NCI-H2171 treated with DMSO at 0.1 percent for 48 hours (cell line): ENCODE measurements at places on chromosomes 2 and 18.

DNA sequence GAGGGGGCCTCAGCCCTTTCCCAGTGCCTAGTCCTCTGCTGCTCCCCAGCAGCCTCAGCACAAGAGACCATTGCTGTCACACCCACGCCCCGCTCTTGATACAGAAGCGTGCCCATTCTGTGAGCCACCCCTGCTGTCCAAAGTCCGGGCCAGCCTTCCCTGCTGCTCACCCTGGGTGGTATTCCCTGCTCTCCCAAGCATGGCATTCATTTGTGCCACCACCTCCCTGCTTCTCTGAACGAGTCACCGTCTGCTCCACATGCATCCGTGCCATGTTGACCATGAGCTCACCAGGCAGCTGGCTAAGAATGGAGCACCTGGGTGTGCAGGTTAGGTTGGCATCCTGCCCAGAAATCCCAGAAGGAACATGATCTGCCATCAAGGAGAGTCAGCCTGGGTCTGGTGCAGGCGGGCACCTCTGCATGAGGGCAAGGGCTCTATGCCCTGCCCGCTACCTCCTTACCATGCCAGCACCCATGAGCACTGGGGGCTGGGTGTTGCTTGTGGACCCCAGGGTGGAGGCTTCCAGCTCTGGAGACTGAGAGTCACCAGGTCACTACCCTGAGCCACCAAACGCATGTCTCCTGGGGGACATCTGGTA, 63.0 kb downstream of the TWIST2 start:
- peak; percentile 74 for DNase-seq

DNA sequence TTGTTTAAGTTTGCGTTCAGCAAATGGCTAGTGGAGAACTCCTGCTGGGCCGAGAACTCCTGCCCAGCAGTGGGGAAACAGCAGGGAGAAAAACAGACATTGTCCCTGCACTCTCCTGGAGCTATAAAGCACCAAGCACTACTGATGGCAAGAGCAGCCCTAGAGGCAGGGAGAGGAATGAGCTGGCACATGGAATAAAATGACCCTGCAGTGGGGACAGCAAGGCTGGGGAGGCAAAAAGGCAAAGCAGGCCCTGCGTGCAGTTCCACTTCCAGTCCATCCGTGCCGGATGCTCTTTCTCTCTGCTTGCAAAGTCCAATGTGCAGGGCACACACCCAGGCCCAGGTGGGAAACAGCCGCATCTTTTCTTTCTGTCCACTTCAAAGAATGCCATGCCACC, 415.5 kb downstream of the LRATD1 start:
- no peak for DNase-seq

DNA sequence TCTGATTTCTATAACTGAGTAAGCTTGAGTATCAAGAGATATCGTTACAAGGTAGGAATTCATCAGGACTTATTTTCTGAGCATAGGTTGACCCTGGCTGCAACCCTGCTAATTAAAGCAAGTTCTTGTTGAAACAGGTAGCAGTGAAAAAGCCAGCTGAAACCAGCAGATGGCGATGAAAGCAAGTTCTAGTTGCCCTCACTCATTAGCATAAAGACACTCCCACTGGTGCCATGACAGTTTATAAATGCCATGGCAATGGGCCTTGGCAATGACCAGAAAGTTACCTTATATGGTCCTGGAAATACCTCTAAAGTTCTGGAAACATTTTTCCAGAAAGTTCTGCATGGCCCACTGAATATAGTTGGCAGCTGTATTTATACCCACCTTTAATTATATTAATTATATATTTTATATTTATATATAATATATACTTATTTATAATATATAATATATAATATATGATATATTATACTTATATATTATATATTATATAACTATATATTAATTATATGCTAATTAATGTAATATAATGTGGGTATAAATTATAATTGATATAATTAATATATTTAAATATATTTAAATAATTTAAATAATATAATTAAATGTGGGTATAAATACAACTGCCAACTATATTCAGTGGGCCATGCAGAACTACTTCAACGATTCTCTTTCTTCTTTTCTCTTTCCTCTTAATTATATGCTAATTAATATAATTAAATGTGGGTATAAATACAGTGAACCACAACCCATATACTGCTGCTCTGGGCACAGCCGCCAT, 188.0 kb downstream of the CDH7 start:
- DNase-seq, result peak; percentile 49

GRCh38 chr2:160453111-160453820, 40.3 kb downstream of the RBMS1 start:
- no peak for DNase-seq

GRCh38 chr2:165718610-165719210, 75.3 kb downstream of the GALNT3 start:
- no peak for DNase-seq

GRCh38 chr2:217899231-217900009, 103.4 kb downstream of the TNS1 start:
- DNase-seq, result no peak

DNA sequence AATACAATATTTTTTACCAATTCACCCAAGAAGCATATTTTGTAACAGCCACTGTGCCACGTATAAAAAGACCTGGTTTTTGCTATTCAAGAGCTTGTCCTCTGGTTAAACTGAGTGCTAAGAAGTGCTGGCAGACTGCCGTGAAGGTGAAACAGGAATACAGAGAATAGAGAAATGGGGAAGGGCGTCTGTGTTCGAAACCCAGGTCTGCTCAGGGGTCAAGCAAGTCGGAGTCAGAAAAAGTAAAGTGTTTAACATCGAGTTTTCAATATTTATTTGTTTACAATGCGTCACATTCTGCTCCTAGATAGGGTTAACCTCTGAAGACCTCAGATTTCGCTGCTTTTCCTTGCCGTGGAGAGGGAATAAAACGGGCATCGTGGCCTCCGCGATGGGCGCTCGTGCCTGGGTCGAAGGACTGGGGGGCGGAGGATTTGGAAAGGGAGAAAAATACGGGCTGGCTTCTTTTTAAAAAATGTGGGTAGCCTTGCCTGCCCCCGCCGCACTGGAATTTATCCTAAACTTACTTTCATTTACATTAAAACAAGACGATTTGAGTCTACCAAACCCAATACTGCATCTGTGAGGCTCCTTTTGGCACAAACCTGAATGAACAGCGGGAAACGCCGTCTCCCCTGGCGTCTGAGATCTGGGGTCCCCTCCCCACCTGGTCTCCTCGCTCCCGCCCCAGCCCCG, 1.1 kb upstream of the SNTG2 start:
- peak; percentile 62 for DNase-seq
